ENCODE measurements at places on chromosomes 2 and 18. TPM values are rescaled to one million over a fixed set of nuclear protein-coding genes. Genes with fewer than 3 reads are reported as not detected.
A peak's percentile ranks its signal among the peaks of the same experiment; 100 is the strongest.

The REG3A gene
- total RNA-seq = not detected

DNA sequence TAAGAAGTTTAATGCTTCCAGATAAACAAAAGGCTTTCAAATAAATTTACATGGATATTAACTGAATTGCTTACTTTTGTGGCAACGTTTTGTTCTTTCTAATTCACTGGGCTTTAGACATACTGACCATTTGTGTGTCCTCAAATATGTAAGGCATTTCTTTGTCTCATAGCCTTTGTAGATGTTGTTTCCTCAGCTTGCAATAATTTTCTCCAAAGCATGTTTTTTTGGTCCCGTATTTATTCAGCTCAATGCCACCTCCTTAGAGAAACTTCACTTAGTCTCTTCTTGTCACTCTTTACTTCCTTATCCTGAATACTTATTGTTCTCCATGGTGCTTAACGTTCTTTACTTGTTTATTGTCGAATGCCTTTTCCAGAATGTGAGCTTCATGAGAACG is 98.5 kb downstream of the NUP35 start:
- no peaks in the 10 kb centered on the region for H3K4me1 ChIP-seq
- no peaks in the 10 kb centered on the region for H3K27me3 ChIP-seq
- no peak overlapping the region for H3K27ac ChIP-seq
- H3K36me3 ChIP-seq = no peaks in the 10 kb centered on the region
- no peak overlapping the region for H3K4me3 ChIP-seq

GRCh38 chr18:10405816-10406663 is 48.4 kb upstream of the APCDD1 start:
- no peak for DNase-seq
- H3K27ac ChIP-seq = no peak overlapping the region
- H3K4me1 ChIP-seq = peaks cover 28% of the 10 kb centered on the region
- no peak overlapping the region for H3K4me3 ChIP-seq

- peaks cover 23% of the 10 kb centered on the region for H3K4me1 ChIP-seq
- H3K27me3 ChIP-seq = no peaks in the 10 kb centered on the region
- no peaks in the 10 kb centered on the region for H3K36me3 ChIP-seq
- no peak for DNase-seq
- peak overlapping the region; percentile 78 for H3K27ac ChIP-seq
Measured at GRCh38 chr2:204451766-204452165, 93.5 kb upstream of the PARD3B start.

DNA sequence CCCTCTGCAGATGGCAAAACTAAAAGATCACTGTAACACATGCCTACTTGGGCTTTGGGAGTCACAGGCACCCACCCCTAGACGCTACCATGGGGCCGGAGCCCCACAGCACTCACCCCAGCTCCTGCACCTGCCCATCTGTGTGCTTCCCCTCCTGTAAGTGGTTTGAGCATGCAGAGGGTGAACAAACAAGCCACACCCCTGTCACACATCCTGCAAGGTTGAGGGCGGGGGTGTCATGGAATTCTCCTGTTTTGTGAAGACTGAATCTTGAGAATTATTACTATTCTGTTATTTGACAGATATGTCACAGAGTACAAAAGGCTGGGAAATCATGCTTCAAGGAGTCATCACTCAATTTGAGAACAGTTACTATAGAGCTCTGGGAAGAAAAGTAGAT is 60.9 kb downstream of the RFTN2 start:
- DNase-seq = no peak
- H3K27ac ChIP-seq = no peak overlapping the region
- H3K27me3 ChIP-seq = no peaks in the 10 kb centered on the region
- H3K36me3 ChIP-seq = no peaks in the 10 kb centered on the region
- H3K4me1 ChIP-seq = peaks cover 18% of the 10 kb centered on the region

DNA sequence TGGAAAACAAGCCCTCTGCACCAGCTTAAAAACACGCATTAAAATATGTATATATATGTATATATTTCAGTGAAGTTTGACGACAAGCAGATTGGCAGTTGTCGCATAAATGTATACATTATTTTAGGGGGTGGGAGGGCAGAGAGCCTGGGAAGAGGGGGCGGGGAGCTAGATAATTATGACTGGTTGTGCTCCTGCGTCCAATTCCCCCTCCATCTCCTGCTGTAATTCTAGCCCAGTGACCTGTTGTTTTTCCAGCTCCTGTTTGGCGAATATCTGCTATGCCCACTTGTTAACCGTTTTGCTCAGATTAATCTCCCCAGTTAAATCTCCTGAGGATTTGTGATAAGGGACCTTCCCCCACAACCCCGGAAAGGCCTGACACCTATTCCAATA is 656 bp downstream of the UNC80 start:
- H3K27me3 ChIP-seq = peaks cover 32% of the 10 kb centered on the region
- no peaks in the 10 kb centered on the region for H3K36me3 ChIP-seq
- H3K4me1 ChIP-seq = no peaks in the 10 kb centered on the region
- no peak overlapping the region for H3K4me3 ChIP-seq
- no peak overlapping the region for H3K27ac ChIP-seq

- H3K4me3 ChIP-seq = no peak overlapping the region
- no peak for DNase-seq
- peaks cover 3% of the 10 kb centered on the region for H3K4me1 ChIP-seq
- H3K36me3 ChIP-seq = no peaks in the 10 kb centered on the region
- H3K27me3 ChIP-seq = no peaks in the 10 kb centered on the region
- H3K27ac ChIP-seq = no peak overlapping the region
Measured at GRCh38 chr2:33411765-33412164, 64.7 kb upstream of the RASGRP3 start.

GRCh38 chr18:73296686-73297085 is 428.9 kb upstream of the NETO1 start:
- no peak overlapping the region for H3K4me3 ChIP-seq
- no peaks in the 10 kb centered on the region for H3K36me3 ChIP-seq
- H3K27ac ChIP-seq = no peak overlapping the region
- no peaks in the 10 kb centered on the region for H3K27me3 ChIP-seq

- H3K36me3 ChIP-seq = peaks cover 54% of the 10 kb centered on the region
- no peaks in the 10 kb centered on the region for H3K27me3 ChIP-seq
- H3K27ac ChIP-seq = no peak overlapping the region
- H3K4me3 ChIP-seq = no peak overlapping the region
- DNase-seq = no peak
- peaks cover 41% of the 10 kb centered on the region for H3K4me1 ChIP-seq
Measured at GRCh38 chr2:20040489-20041172, 10.8 kb downstream of the LAPTM4A start.

DNA sequence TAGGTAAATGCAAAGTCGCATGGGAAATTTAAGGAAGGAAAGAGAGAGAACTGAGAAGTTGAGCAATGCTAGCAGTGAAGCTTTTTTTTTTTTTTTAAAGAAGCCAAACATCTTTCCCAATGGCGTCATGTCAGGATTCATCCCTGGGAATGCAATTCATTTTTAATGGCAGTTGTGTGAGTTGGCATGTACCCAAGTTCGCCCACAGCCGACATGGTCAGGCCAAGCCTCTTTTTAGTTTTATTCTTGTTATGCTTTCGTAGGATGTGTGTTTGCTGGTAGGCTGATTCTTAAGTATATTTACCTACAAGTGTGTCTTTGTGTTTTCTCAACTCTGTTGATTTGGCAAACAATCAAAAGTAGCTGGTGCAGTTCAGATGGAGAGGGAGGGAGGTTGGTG is 127.6 kb upstream of the ITGA6 start:
- H3K27ac ChIP-seq = no peak overlapping the region
- H3K27me3 ChIP-seq = no peaks in the 10 kb centered on the region
- no peaks in the 10 kb centered on the region for H3K36me3 ChIP-seq
- no peak overlapping the region for H3K4me3 ChIP-seq

Data from lower lobe of right lung (tissue), 2 donors.